IPS DF 6.9 (cell line): ENCODE measurements at places on chromosomes 3 and 15.

DNA sequence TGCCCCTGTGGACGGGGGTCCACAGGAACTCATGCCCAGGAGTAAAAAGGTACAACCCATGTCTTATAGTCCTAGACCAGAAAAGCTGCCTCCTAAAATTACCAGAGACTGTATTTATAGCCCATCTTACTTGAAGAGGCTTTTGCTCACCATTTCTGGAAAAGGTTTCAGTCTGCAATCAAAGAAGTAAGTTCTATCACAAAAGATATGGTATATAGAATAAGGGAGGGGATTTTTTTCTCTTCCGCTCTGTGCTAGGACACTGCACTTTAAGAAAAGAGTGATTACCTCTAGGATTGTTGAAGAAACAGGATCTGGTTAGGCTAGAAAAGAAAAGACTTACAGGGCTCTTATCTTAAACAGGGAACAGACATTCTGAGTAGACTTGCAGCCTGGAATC is 2.6 kb downstream of the SSUH2 start:
- DNase-seq = no peak

DNA sequence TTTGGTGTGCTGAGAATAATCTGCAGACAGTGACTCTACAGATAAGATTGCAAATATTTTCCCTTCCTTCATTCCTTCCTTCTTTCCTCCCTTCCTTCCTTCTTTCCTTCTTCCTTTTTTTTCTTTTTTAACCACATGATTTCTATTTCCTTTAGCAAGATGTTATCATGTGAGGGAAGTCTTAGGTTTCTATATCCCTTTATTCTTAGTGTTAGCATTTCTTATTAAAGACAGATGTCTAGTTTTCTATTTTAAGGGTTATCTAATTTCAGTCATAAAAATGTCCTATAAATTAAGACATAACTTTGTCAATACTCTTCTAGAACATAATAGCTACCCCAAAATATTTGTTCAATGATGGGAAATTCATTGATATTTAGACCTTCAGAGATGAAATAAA is 470.9 kb downstream of the LPP start:
- DNase-seq = no peak

DNA sequence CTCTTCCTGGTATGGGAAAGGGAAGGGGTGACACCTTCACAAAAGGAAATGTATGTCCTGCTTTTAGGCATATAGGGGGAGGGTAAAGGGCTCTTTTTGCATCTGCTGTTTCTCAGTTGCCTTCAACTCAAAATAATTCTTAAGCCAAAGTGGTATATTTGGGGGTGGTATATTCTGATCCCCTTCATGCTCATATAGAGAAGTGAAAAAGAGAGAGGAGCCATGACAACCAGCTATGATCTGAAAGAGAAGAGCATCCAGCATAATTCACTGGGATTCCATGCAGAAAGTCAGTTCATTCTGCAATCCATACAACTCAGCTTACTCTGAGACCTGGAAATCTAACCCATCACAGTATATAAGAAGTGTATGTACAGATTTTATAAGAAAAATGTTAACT is 22.3 kb downstream of the DENND6A start:
- DNase-seq = no peak

- no peak for DNase-seq
Observed at GRCh38 chr3:55487381-55488241, 505 bp upstream of the WNT5A start.

DNA sequence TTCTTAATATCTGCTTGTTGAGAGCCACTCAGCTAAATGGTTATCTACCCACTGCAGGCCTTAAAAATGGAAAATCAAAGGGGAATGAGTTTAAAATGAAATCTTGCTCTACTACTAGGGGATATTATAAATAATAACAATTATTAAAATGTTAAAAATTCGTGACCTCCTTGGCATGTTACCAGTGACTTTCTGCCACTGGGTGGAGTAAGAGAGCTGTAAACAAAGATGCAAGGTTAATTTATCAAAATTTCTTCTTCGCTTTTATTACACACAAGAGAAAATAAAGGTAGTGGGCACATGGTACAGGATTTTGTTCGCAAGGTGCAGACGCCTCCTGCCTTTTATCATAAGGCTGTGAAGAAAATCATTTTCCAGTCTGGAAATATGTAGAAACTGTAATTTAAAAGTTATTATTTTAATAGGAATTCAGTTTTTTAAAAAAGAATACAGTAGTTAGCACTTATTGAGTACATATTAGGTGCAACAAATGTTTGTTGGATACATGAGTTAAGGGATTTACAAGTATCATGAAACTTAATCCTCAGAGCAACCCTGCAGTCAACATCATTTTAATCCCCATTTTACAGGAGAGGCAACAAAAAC is 272.6 kb downstream of the SUCLG2 start:
- no peak for DNase-seq

- DNase-seq = no peak
Observed at GRCh38 chr3:61666615-61667330, 105.4 kb downstream of the PTPRG start.

DNA sequence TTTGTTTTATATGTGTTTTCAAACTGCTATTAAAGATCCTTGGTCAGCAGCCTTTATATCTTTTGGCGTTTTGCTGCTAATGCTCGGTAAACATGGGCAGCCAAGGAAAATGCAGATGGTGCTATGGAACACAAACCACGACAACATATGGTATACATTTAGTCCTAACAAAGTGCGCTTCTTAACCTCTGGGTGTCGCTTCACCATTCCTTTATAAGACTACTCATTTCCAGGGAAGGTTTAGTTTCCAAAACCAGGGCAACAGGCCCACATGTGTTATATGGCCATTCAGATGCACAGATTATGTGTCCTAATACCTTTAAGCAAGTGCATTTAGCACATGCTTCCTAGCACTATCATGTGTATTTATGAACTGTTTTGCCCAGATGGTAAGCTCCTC is 14.7 kb downstream of the SHOX2 start:
- DNase-seq = no peak

GRCh38 chr3:16313886-16314645 is 49.1 kb downstream of the OXNAD1 start:
- DNase-seq = no peak
